ENCODE measurements at places on chromosomes 6 and 20.

DNA sequence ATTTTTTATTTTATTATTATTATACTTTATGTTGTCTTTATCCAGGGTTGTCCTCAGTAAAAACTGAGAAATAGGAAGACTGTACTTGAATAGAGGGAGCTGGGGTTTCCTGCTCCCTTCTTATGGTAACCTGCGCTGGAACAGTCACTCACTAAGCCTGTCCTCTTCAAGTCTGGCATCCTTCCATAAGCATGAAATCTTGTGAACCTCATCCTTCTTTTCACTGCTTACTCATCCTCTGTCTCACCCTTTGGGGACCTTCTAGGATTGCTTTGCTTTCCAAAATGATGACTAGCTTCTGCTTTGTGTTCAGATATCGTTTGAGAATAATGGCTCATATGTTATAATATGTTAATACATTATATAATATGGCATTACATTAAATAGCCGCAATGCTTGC lies 90.6 kb downstream of the C6orf118 start:
- DNase-seq: no peak

GRCh38 chr20:63183422-63184146 lies 32.3 kb downstream of the YTHDF1 start:
- peak; percentile 33 for DNase-seq

DNA sequence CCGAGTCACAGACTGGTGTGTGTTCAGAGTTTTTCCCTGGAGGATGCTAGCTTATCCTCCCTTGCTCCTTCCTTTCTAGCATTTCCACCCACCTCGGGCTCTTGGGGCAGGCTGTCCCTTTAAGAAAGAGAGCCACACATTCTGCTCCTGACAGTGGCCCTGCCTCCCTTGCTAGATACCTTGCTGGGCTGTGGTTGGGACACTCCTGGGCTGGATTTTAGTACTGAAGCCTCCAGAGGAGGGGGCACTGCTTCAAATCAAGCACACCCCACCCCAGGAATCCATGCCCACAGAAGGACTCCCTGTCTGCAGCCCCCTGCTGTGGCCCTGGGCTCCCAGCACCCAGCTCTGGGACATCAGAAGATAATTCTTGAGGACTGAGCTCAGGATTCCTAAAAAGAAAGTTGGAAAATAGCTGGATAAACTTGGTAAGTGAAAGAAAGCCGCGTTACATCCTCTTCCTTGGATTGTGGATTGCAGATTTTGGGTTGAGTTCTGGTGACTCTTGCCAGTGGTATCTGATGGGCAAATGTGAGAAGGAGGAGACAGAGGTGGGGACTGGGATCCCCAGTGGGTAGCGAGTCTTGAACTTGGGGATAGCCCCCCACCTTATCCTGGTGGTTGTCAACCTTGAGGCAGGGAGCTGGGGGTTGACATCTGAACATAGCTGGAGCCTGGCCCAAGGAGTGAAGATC lies 29.0 kb downstream of the DAAM2 start:
- DNase-seq: no peak

DNA sequence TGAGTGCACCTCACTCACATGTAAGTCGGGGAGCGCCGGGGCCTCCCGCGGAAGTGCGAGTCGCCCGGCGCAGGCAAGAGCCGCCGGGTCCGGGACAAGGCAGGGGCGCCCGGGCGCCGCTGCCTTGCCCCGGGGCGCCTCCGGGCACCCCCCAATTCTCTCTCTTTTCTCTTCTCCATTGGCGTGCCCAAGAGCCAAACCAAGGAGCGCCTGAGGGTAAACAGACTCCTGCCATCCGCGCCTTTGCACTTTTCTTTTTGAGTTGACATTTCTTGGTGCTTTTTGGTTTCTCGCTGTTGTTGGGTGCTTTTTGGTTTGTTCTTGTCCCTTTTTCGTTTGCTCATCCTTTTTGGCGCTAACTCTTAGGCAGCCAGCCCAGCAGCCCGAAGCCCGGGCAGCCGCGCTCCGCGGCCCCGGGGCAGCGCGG lies 36.8 kb downstream of the GNAS start:
- DNase-seq: no peak

DNA sequence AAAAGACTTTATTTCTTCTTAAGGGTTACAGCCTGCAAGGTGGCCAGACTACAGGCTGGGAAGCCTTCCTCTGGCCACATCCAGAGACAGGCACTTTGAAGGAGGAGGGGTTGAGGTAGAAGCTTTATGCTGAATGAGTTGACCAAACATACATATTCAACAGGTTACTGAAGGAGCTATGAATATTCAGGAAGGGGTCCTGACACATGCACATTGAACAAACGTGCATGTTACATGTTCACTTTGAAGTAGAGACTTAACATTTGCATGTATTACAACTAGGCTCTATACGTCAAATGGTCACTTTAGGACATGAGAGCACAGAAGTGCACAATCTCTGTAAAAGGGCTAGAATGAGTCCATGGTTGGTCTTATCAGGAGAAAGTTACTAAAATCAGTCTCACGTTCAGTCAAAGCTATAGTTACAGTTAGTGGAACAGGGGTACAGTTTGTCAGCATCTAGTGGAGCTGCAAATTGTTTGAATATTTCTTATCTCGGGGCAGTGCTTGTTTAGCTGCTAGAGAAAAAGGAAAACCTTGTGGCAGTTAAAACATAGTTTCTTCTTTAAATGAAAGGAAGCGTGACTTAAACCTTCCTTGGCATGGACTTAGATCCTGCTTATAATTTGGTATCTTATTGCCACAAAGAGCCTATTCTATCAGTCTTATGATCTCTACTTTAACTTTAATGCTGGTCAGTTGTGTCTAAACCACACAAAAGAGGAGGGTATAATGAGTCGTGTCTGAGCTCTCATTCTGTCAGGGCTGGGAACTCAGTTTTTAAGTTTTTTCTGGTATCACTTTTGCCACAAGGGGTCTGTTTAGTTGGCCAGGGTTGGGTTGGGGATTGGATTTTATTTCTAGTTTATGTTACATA lies 4.6 kb upstream of the ZSCAN9 start:
- DNase-seq: no peak

- no peak for DNase-seq
Observed at GRCh38 chr20:53270792-53271375, 298.7 kb downstream of the TSHZ2 start.

- no peak for DNase-seq
Observed at GRCh38 chr6:110554441-110554840, 78.0 kb upstream of the SLC22A16 start.

- no peak for DNase-seq
Observed at GRCh38 chr6:116994447-116994846, 117.4 kb downstream of the RFX6 start.

DNA sequence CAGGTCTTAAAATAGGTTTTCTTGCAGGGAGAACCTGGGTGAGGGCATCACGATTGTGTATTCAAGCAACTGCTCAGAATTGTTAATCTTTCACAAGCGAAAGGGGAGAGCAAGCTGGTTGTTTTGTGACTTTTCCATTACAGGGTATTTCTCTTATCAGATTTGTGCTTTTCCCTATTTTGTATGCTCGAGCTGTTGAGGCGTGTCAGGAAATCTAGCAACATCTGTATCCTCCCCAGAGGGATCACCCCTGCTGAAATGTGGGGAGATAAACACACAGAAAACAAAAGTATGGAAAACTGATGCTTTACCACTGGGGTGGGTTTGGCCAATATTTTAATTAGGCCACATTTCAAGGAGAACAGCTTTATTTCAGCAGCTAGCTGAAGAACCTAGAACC lies 187.0 kb downstream of the DTNBP1 start:
- DNase-seq: no peak

- DNase-seq: no peak
Observed at GRCh38 chr6:146990284-146990683, 213.9 kb upstream of the STXBP5 start.

GRCh38 chr6:162849269-162849668 lies 121.5 kb downstream of the PACRG start:
- no peak for DNase-seq

DNA sequence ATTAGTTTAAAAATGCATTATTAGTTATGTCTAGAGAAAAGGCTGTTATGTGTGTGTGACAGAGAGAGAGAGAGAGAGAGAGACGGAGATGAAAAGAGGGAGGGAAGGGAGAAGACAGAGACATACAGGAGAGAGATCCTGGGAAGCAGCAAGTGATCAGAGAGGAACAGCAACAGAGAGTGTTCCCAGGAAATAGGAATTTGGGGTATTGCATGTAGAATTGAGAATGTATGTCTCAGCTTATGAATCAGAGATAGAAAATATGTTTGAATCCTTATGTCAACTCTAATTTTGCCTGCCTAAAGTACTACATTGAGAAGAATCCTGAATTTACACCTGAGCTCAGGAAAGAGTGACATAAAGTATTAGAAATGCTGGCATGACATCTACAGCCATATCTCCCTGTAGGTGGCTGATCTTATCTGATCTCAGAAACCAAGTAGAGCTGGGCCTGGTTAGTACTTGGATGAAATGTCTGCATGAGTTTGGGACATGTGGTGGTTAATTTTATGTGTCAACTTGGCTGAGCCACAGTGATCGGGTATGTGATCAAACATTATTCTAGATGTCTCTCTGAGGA lies 130.6 kb downstream of the TENT5A start:
- no peak for DNase-seq

- no peak for DNase-seq
Observed at GRCh38 chr6:91782802-91783201, 1195.9 kb upstream of the MAP3K7 start.

DNA sequence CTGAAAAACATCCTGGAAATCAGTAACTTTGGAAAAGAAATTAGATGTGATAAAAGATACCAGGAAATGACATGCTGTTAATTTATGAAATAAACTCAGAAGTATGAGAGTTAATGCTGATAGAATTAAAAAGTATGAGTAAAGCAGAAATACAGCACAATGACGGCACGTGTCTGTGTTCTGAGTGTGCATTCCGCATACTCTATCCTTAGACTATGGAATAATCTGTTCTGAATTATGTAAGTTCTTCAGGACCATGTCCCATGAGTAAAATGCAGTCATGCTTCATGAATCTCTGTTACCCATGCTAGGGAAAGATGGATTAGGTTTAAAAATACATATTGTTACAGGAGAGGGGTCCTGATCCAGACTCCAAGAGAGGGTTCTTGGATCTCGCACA lies 21.7 kb downstream of the HECA start:
- DNase-seq: no peak

- DNase-seq: peak; percentile 65
Observed at GRCh38 chr6:27867051-27867944, 44.9 kb downstream of the OR2B2 start.

DNA sequence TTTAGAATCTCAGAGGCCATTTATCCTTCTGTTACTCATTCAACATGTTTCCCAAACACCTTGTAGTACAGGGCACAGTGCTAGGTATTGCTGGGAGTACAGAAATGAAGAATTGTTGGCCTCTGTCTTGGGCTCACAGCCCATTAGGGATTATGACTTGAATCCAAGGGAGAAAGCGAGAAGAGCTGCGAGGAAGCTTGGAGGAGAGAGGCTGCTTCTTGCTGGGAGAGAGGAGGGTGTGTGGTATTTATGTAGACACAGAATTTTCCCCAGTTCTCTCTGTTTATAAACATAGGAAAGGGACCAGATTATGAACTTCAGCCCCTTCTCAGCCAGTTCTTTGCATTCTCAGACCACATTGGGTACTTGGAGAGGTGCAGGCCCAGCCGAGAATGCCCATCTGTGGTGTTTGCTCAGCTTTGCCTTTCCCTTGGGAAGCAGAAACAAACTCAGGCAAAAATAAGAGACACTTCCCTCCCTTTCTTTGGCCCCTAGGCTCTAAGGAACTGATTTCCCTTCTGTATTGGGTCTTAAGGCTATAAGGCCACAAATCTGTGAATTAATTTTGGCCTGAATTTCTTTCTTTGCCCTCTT lies 17.9 kb downstream of the CHMP4B start:
- DNase-seq: no peak

- DNase-seq: no peak
Observed at GRCh38 chr6:157335829-157336228, 12.5 kb upstream of the TMEM242 start.

GRCh38 chr20:53175135-53175780 lies 203.1 kb downstream of the TSHZ2 start:
- no peak for DNase-seq

- no peak for DNase-seq
Observed at GRCh38 chr6:136751522-136751956, 40.7 kb downstream of the MAP3K5 start.

- no peak for DNase-seq
Observed at GRCh38 chr6:150289454-150290071, 79.2 kb upstream of the IYD start.

GRCh38 chr6:31394381-31394780 lies 9.0 kb upstream of the MICA start:
- DNase-seq: no peak

DNA sequence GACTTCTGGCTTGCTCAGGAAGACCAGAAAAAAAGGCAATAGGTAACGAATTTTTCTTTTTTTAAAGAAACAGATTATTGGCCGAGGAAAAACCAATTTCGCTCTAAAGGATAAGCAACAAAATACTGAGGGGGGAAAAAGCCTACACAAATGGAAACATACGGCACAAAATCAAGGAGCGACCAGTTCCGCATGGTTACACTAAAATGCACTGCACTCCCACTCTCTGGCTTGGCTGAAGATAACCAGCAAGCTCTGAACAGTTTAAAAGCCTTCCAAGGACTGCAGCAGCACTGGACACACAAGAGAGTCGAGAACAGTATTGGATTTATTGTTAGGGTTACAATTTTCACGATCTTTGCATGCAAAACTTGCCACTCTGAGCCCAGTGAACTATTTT lies 881 bp upstream of the MAP7 start:
- no peak for DNase-seq

DNA sequence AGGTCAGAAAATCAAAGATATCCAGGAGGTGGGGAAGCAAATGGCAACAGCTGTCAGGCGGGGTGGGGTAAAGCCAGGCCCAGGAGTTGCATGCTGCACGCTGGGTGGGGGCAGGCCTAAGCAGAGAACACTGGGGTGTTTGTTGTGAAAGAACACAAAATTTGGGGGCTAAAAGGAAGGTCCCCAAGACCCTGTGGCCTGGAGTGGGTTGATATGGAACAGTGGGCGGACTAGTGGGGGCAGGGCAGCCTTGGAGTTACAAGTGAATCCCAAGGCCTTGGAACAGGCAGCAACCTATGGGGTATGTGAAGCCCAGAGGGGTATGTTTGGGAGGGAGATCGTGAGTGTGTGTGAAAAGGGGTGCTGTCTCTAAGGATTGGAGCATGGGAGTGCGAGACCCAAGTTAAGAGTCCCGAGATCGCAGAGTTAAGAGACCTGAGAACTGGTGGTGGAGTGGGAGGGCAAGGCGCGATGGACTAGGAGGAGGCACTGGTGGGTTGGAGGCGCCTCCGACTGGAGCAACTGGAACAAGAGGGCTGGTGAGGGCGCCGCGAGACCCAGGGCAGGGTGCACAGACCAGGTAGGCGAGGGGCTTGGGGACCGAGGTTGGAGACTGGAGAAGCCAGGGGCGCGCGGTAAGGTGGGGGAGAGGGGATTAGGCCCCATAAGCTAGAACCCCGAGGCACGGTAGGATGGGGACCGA lies 658 bp downstream of the CUL7 start:
- no peak for DNase-seq
